Osteoblast (primary cell): ENCODE measurements at places on chromosomes 1 and 21. TPM values are rescaled to one million over a fixed set of nuclear protein-coding genes. Genes with fewer than 3 reads are reported as not detected.

The CDC20 gene
- 4.7 and 5.3 TPM in 2 replicates for total RNA-seq

The ETV3L gene
- total RNA-seq: not detected in 2 replicates

The MAGOH gene
- total RNA-seq: 15.6 and 22.8 TPM in 2 replicates

The HUNK gene
- total RNA-seq: under 0.01 TPM in 2 replicates

The NUP210L gene
- under 0.01 TPM in 2 replicates for total RNA-seq

The RBP7 gene
- not detected in 2 replicates for total RNA-seq

The TPTE gene
- total RNA-seq: not detected in 2 replicates

The MEF2D gene
- 12.4 and 14.1 TPM in 2 replicates for total RNA-seq

- H3K27ac ChIP-seq: no peak overlapping the region
- H3K36me3 ChIP-seq: no peaks in the 10 kb centered on the region
- H3K27me3 ChIP-seq: peaks cover 88% of the 10 kb centered on the region
- DNase-seq: peak; percentile 90
- H3K4me1 ChIP-seq: peaks cover 14% of the 10 kb centered on the region
These were observed 887 bp downstream of the HES2 start for GRCh38 chr1:6418668-6419396.

- no peaks in the 10 kb centered on the region for H3K4me1 ChIP-seq
- H3K36me3 ChIP-seq: no peaks in the 10 kb centered on the region
- no peak for DNase-seq
- no peaks in the 10 kb centered on the region for H3K27me3 ChIP-seq
- H3K27ac ChIP-seq: no peak overlapping the region
These were observed 31.1 kb downstream of the CHODL start for GRCh38 chr21:18275781-18276180.

DNA sequence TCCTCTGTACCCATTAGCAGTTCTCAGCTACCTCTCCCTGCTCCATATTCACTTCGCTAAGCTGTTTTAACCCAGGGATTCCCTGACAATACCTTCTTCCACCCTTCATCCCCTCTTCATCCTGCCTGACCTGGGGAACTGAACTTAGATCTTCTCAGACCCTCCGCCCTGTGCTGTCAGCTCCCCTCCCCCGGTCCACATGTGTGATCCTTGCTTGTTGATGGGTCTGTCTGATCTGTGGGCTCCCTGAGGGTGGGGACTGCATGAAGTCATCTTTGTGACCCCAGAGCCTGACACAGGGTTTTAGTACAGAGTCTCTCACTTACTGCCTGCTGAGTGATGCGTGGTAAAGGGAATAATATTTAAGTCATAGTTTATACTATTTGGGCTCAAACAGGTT, 11.8 kb downstream of the CHAF1B start:
- no peaks in the 10 kb centered on the region for H3K4me1 ChIP-seq
- H3K27ac ChIP-seq: no peak overlapping the region
- H3K4me3 ChIP-seq: no peak overlapping the region
- peaks cover 8% of the 10 kb centered on the region for H3K36me3 ChIP-seq

DNA sequence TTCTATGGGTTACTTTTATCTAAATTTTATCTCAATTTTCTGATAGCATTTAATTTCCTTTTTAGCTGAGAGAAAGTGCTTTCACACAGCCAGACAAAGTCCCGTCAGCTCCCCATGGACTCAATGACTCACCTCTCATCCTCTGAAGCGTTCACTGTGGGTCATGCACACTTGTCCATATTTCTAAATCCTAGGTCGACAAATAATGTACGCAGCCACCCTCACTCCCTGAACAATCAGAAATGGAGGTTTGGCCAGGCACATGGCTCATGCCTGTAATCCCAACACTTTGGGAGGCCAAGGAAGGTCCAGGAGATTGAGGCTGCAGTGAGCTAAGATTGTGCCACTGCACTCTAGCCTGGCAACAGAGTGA, 42.4 kb upstream of the COA6 start:
- H3K4me1 ChIP-seq: no peaks in the 10 kb centered on the region
- no peaks in the 10 kb centered on the region for H3K36me3 ChIP-seq
- no peak overlapping the region for H3K27ac ChIP-seq

- no peaks in the 10 kb centered on the region for H3K27me3 ChIP-seq
- H3K4me3 ChIP-seq: no peak overlapping the region
- H3K36me3 ChIP-seq: no peaks in the 10 kb centered on the region
- DNase-seq: peak; percentile 41
- no peaks in the 10 kb centered on the region for H3K4me1 ChIP-seq
These were observed 184.0 kb downstream of the CDC7 start for GRCh38 chr1:91684481-91685196.

- no peak overlapping the region for H3K4me3 ChIP-seq
- DNase-seq: peak; percentile 80
- H3K27me3 ChIP-seq: no peaks in the 10 kb centered on the region
- H3K36me3 ChIP-seq: no peaks in the 10 kb centered on the region
These were observed 15.8 kb upstream of the COL6A2 start for GRCh38 chr21:46081862-46082712.

DNA sequence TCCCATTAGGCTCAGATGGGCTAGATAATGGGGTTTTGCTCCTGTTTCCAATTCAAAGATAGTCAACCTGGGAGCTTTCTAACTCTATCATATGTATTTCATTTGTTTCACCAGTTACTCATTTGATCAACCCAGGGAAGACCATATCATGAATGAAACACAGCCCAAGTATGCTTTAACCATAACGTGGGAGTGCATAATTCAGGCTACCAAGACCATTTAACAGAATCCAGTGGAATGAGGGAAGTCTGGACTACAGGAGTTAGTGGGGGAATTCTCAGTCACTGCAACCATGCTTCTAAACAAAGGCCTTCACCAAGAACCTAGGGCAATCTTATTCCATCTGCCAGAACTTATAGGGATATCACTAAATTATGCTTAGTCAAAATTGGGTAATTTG, 15.0 kb upstream of the SLC16A1 start:
- H3K4me1 ChIP-seq: peaks cover 5% of the 10 kb centered on the region
- H3K27me3 ChIP-seq: no peaks in the 10 kb centered on the region
- H3K4me3 ChIP-seq: no peak overlapping the region
- DNase-seq: no peak
- H3K36me3 ChIP-seq: peaks cover 20% of the 10 kb centered on the region
- no peak overlapping the region for H3K27ac ChIP-seq

DNA sequence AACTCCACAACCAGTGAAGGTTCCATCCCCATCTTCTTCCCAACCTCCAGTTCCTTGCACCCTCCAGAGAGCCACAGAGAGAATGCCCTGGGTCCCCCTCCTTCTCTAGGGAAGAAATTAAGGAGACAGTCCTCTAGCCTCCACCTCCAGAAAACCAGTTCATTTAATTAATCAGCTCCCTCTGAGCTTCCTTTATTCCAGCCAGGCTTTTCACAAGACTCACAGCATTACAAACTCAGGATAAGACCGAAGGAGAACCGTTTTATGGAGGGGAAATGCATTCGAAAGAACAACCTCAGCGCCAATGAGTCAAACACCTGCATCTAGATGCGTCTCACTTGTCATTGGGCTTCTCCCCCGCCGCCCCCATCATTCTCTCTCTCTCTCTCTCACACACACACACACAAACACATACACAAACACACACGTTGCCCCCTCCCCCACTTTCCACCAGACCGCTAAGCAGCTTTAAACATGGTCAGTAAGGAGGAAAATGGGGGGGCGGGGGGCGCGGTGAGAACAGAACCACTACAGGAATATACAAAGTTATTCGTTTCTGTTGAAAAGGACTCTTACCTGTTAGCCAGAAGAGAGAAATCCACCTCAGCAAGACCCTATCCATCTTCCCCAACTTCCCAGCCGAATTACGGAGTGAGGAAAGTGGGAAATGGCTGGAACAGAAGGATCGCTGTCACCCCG, 544 bp downstream of the ILDR2 start:
- peaks cover 51% of the 10 kb centered on the region for H3K27me3 ChIP-seq
- no peaks in the 10 kb centered on the region for H3K36me3 ChIP-seq
- peak overlapping the region; percentile 55 for H3K4me3 ChIP-seq
- DNase-seq: no peak

DNA sequence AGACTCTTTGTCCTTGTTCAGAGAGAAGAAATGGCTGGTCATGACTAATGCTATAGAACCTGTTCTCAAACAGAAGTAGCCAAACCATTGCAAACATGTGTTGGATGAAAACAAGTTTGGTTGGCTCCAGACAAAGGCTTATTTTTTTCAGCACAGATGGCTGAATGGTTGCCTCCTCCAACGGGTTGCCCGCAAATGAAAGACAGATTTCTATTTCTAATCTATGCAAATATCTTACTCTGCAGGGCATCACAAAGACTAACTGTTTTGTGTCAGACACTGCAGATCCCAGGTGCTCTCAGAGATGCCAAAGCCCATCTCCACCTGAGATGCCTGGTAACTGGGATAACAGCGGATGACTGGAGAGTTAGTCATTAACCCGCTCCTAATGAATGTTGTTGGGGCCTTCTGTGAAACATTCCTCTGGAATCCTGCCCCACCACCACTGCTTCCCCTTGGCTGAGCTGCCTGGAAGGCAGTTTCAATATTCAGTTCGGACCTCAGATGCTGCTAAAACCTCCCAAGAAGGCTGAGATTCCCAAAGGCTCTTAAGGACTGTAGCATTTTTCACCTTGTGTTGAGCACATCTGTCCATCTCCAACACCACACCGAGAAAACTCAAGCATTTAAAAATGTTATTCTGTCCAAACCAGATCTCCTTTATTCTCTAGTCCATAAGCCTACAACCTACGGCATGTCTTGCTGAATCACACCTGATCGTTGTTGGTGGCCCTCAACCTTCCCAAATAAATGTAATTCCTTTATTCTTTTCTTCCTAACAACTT, 104.4 kb downstream of the PTPN14 start:
- DNase-seq: peak; percentile 89
- H3K36me3 ChIP-seq: peaks cover 35% of the 10 kb centered on the region
- H3K4me3 ChIP-seq: peak overlapping the region; percentile 37
- H3K27me3 ChIP-seq: no peaks in the 10 kb centered on the region
- peaks cover 73% of the 10 kb centered on the region for H3K4me1 ChIP-seq
